Activated CD8-positive, alpha-beta memory T cell treated with anti-CD3 and anti-CD28 coated beads, Interleukin-2, amount 50 U/mL, for 48 hours (primary cell): ENCODE measurements at places on chromosomes 2 and 18.

DNA sequence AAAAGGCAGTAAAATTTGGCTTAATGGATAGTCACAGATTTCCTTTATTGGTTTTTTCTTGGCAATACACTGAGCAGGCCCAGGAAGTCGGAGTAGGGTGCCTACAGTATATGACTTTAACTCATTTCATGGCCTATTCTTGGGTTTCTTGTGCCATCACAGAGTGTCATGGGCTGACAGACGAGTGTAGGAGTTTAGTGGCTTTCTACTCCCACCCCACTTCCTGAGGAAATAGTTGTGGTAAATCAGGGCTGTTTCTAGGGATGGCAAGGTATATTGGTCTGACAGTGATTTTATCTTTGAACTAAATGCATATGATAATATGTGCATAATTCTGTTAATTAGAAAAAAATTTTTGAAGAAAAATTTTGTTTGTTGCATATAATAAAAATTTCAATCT lies 100.1 kb downstream of the PLCL1 start:
- no peak for DNase-seq

DNA sequence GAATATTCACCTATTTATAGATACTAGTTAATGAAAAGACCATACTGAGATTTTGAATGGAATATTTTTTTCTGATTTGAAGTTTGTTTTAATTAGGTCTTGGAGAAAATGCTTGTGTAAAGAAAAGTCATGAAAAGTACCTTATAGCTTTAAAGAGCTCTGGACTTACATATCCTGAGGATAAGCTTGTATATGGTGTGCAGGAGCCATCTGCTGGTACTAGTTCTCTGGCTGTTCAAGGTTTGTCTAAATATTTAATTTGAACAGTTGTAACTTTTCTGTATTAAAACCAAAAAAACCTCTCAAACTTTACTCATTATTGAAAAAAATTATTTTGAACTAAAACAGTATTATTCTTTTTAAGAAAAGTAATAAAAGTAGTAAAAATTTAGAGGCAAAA lies 50.1 kb downstream of the UBR3 start:
- no peak for DNase-seq

- DNase-seq, result no peak
Measured at GRCh38 chr2:110688594-110689091, 10.8 kb upstream of the BUB1 start.

DNA sequence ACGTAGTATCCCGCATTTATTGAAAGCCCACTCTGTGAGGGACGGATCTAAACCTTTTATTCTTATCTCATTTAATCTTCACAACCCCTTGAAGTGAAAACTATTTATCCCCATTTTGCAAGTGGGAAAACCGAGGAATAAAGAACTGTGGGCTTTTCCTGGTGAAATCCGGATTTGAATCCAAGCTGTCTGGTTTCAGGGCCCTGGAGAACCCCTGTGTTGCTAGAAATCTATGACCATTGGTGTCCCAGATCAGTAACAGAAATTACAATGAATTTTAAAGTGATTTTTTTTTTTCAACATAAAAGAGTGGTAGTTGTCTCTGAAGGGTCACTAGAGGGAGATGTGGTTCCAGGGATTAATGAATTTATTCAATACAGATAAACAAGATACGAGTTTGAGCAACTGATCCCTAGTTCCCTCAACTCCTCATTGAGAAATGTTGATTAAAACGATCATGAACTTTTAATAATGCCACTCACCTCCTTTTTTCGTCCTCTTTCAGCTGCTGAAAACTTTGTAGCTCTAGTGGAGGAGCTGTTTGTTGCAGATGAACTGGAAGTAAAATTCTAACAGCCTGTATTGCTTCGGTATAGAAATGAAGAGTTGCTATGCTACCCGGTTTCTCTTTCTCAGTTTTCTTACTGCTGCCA lies 940 bp downstream of the XRCC5 start:
- no peak for DNase-seq

GRCh38 chr2:133378928-133379549 lies 189.2 kb downstream of the NCKAP5 start:
- no peak for DNase-seq

DNA sequence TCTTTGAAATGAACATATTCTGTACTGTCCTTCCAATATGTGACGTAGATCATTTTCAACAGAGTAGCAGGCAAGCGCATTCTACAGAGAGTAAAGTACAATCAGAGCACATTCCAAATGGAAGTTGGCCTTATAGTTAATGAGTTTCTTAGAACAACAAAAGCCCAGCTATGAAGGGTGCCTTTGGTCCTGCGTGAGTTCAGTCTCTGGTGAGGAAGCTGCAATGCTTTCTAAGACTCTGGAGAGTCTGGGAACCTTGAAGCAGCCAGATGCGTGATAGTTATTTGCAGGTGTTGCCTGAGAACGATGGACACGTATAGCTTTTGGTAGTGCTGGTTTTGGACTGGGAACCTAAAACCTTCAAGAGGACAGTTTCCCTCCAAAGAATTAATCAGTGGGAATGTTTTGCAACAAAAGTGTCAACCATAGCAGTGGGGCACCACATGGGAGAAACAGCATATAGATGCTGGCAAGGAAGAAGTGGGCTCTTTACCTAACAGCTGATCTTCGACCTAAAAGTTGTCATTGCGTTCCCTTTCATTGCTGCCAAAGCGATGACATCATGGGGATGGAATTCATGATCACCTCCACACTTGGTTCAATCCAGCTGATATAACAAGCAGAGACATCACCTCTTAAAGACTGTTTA lies 9.3 kb upstream of the SNORC start:
- DNase-seq, result no peak

DNA sequence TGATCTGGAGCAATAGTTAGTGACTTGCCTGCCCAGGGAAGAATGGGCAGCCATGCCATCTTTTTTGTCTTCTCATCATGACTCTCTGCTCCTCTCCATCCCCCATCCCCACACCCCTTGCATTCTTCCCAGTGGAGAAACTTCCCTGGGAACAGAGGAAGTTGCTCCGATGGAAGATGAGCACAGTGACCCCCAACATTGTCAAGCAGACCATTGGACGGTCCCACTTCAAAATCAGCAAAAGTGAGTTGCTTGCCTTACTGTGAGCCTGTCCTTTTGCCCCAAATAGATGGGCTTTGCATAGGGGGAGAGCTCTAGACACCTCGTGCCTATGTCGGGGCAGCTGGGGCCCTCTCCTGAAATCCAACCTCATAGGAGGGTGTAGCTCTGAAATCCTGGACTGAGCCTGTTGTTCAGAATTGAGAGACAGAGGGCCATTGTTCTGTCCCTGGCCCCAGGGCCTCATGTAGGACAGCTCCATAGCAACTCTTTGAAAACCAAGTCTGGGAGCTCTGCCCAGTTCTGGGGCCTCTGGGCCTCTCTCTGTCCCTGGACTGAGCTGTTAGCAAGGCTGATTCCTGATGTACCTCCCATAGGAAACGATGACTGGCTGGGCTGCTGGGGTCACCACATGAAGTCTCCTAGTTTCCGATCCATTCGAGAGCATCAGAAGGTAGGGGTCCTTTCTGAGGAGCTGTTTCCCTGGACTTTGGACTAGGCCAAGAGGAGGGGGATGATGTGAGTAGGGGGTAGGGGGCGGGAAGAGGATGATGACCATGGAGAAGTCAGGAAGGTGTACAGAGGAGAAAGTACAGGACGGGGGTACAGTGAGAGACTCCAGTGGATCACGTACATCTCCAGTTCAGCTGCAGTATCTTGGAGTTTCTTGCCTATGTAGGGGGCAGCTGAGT lies 35.2 kb downstream of the TTLL4 start:
- DNase-seq, result no peak

DNA sequence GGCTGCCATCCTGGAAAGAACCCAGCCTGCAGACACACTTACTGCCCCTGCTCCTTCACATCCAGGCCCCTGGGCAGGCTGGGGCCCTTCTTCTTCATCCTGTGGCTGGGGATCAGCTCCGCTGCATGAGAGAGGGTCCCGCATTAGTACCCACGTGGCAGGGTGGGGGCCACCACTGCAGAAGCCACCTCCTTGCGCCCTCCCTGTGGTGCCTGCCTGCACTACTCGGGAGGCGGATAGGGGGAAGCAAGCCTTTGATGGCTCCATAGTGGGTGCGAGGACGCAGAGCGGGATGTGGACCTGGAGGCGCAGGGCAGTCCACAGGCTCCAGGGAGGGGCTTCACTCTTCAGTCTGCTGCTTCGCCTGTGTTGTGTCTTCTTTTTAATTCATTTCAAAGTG lies 46.7 kb downstream of the GPC1 start:
- DNase-seq, result peak; percentile 39

DNA sequence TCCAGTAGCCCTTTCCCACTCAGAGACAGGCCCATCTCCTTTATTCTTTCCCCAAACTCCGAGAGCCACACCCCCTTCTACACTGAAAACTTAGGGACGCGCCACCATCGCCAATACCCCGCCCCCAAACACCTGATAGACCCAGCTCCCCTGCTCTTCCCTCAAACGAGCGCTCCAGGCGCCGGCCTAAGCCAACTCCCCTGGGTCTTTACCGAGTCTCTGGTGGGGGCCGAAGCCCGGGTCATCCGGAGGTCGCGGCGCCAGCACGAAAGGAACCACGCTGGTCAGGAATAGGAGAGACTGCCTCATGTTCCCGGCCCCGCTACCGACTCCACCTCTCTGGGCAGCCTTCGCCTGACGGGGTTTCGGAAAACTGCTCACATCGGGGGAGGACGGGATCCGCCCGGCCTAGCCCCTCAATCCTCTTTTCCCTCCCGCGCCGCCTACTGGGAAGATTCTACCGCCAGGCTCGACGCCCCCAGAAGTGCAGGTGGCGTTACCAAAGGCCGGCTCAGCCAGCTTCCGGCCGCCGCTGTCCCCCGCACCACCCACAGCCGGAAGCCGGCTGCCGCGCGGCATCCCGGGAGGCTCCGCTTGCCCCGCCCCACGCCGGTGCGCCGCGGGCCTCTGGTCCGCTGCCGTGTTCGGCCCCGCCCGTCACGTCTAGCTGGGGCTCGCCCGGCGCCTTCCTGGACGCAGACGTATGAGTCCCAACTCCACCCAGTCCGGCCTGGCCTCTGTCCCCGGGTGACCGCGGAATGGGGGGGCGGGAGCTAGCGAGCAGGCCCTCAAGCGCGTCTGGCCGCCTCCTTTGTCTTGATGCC lies at the start of gene ADAM17:
ADAM17 (minus strand) TSS at position 534 of the 824 bp plus-strand sequence; CDS start at position 309, 225 bp downstream.
- peak; percentile 93 for DNase-seq

- no peak for DNase-seq
Measured at GRCh38 chr2:201411421-201411820, 39.8 kb downstream of the TRAK2 start.

DNA sequence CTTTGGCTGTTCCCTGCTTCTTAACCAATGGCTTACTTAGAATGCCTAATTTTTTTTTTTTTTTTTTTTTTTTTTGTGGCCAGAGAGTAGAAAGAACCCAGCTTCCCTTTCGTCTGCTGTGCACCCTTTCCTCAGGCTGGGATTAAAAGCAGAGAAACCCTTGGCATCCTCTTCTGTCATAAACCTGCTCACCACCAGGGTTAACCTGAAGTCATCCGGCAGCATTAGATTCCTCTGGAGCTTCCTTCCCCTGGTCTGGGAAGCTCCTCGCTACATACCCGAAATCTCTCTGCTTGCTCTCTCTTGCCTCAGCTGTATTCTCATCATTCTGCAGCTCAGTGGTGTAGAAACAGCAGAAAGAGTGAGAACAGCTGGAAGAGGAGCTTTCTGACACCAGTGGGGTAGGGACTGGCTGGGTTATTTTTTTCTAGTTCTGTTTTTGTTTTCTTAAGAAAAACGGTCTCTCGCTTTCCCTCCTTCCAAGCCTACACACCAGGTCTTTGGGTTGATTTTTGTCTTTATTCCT lies 339.0 kb upstream of the MEIS1 start:
- DNase-seq, result no peak

DNA sequence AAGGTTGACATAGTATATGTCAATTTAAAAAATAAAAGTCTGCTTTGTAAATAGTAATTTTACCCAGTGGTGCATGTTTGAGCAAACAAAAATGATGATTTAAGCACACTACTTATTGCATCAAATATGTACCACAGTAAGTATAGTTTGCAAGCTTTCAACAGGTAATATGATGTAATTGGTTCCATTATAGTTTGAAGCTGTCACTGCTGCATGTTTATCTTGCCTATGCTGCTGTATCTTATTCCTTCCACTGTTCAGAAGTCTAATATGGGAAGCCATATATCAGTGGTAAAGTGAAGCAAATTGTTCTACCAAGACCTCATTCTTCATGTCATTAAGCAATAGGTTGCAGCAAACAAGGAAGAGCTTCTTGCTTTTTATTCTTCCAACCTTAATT lies 78.6 kb upstream of the CSRNP3 start:
- DNase-seq, result no peak

DNA sequence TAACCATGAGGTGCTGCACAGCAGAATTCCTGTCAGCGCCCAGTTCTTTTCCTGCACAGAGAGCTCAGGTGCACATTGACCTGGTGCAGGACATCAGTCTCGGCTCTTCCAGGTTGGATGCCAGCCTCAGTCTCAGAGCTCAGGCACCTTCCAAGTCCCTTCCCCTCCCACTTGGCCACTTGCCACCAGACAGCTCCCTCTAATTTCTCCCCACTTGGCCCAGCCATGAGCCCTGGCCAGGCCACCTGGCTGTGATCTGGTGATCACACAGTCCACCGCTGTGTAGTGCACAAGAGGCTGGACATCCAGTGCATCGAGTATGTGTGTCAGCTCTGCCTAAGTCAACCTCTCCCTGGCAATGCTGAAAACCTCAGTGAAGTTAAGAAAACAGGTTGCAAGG lies 336.6 kb upstream of the MYT1L start:
- no peak for DNase-seq

- DNase-seq, result no peak
Measured at GRCh38 chr2:62698653-62699052, 6.9 kb upstream of the EHBP1 start.

DNA sequence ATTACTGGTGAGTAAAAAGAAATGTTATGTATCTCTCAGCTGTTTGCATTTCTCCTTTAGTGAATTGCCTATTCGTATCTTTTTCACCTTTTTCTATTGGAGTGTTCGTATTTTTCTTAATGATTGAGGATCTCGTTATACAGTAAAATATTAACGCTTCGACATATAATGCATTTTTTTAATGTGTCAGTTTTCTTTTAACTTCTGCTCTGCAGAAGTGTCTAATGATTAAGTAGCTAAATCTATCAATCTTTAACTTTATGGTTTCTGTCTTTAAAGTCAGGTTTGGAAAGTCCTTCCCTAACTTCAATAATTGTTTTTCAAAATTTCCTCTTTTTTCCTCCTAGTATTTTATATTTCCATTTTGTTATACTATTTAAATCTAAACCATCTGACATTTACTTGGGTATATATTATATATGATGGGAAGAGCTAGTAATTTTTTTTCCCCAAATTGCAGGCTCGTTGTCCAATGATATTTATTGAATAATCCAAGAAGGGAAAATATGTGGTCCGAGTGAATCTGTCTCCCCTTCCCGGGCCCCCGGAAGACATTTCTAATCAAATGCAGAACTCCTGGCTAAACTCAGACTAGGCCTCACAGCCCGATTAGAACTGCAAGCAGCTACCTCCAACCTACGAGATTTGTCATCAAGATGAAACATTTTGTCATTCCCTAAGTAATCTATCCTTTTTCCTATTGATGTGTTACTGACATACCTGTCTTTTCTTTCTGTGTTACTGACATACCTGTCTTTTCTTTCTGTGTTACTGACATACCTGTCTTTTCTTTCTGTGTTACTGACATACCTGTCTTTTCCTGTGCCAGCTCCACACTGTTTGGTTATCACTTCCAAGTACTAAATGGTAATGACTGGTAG lies 17.2 kb downstream of the PCBP1 start:
- DNase-seq, result no peak

GRCh38 chr2:96702098-96702785 lies 37.6 kb downstream of the LMAN2L start:
- DNase-seq, result no peak

- no peak for DNase-seq
Measured at GRCh38 chr18:12703096-12703567, 290 bp downstream of the PSMG2 start.

GRCh38 chr18:63730773-63731172 lies 28.0 kb downstream of the SERPINB11 start:
- DNase-seq, result no peak

- no peak for DNase-seq
Measured at GRCh38 chr18:47929681-47930198, 719 bp downstream of the SMAD2 start.
